Stimulated activated CD4-positive, alpha-beta T cell treated with anti-CD3 and anti-CD28 coated beads, Interleukin-15, amount 100 ng/mL, for 1 hour (primary cell): ENCODE measurements at places on chromosomes 6 and 20.

DNA sequence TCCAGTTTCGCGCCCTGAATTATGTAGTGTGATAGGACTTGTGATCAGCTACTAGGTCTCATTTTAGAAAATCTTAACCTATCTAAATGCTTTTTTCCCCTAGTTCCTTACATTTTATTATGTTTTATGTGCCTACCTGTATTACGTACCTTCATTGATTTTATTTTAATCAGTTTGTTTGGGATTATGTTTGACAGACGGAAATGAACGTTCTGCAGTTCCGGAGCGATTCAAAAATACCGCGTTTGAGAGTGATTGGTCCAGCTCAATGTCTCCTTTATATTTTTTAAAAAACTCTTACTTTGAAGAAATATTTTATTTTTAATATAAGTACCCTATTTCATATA, 114.3 kb upstream of the BTN3A2 start:
- no peak for DNase-seq

DNA sequence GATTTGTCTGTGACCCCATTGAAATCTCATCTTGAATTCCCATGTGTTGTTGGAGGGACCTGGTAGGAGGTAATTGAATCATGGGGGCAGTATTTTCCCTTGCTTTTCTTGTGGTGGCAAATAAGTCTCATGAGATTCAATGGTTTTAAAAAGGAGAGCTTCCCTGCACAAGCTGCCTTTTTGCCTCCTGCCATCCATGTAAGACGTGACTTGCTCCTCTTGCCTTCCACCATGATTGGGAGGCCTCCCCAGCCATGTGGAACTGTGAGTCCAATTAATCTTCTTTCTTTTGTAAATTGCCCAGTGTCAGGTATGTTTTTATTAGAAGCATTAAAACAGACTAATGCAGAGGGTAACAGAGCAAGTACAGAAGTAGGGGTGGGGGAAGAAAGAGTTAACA, 1097.0 kb upstream of the ADGRB3 start:
- no peak for DNase-seq

- no peak for DNase-seq
Measured at GRCh38 chr6:15242937-15243614, 2.8 kb upstream of the JARID2 start.

GRCh38 chr6:84728602-84729001, 35.8 kb downstream of the TBX18 start:
- no peak for DNase-seq

DNA sequence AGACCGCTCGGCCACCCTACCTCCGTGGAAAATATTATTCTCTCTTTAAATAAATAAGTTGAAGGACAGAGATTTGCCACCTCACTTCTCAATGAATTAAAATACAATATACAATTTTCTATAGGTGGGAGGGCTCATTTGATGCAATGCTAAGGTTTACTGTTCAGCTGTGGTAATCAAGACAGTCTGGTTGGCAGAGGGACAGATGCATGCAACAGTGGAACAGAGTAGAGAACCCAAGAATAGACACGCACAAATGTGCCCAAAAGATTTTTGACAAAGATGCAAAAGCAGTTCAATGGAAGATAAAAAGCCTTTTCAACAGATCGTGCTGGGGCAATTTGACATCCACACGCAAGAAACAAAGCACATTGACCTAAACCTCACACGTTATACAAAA, 145.2 kb downstream of the CEBPB start:
- DNase-seq: no peak

- no peak for DNase-seq
Measured at GRCh38 chr6:63140114-63140513, 71.2 kb upstream of the FKBP1C start.

GRCh38 chr6:18368277-18369105, 18.7 kb upstream of the RNF144B start:
- DNase-seq: no peak

DNA sequence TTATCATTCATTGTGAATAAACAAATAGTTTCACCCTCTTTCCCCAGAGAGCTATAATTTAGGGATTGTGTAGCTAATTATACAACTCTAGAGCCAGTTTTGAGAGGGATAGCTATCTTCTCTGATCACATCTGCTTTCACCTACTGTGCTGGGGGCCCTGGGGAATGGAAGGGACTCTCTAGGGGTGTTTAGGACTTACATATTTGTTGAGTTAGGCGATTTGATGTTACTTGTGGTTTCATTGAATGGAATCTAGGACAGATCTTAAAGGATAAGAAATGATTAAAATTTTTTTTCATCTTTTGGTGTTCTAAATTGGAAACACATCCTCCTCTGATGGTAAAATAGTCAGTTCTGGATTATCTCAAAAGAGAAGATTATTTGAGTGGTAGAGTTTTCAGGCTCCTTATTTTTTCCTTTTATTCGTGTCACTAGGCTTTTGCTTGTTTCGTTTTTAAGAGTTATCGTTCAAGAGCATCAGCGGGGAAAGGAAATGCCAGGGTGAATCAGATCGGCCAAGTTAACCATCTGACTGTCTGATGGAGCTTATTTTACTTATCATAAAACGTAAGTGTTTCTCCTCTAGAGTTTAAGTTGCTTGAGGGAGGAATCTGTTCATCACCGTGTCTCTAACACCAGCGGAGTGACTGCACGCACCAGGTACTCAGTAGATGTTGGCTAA, 236.7 kb downstream of the FARS2 start:
- DNase-seq: no peak

DNA sequence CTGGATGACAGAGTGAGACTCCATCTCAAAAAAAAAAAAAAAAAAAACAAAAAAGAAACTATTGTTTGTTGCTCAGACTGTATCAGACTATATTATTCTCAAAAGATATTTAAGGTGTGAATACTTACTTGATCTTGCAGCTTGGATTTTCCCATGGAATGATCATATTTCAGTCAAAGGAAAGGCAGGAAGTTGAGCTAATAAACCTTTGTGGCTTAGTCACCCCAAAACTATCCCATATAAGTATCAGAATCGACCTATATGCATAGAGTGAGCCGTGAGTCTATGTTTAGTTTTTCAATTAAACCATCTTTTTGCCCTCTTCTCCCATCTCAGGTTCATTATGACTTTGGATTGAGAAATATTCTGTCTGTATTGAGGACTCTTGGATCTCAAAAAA, 152.6 kb downstream of the DNAH8 start:
- DNase-seq: no peak

DNA sequence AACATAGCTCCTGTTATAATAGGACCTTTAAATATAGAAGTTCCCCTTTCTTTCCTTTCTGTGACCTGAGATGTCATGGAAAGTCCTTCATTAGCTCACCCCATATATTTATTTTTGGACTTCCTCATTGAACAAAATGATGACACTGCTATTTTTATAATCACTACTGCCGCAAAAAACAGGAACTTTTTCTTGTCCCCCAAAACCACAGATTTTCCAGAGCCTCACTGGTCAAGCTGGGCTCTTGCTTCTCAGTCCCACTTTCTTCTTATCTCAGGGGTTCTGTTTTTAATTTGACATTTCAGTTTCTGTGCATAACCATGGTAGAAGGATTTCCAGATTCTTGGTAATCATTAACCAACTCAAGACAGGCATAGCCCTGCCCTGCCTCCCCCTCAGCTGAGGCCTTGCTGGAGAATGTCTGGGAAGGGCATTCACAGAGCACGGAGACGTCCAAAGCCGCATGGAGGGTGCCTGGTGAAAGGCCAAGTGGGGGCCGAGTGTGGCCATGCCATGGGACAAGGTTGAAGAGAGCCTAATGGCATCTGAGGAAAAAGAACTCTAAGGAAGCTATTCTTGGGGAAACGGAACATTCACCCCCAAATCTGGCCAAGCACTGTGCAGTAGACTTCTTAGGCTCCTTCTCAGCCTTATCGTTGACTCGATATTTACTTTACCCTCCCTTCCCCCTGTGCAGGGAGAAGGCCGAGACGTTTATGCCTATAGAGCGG, 73.7 kb downstream of the EDN1 start:
- no peak for DNase-seq

DNA sequence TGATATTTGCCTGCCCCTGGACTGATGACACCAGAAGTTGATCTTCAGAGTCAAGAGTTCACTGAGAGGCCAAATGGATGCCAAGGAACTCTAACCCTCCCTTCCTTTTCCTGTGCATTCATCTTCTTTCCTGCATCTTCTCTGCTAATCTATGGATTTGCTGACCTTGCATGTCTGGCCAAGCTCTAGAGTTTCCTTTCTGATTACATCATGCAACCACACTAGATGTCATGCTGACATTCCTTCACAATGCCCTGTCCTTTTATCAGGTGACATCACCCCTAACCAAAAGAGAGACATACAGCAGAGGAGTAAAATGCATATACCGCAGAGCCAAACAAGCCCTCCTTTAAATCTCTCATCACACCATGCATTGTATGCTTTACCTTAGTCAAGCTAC, 487.6 kb downstream of the TFAP2A start:
- DNase-seq: no peak

DNA sequence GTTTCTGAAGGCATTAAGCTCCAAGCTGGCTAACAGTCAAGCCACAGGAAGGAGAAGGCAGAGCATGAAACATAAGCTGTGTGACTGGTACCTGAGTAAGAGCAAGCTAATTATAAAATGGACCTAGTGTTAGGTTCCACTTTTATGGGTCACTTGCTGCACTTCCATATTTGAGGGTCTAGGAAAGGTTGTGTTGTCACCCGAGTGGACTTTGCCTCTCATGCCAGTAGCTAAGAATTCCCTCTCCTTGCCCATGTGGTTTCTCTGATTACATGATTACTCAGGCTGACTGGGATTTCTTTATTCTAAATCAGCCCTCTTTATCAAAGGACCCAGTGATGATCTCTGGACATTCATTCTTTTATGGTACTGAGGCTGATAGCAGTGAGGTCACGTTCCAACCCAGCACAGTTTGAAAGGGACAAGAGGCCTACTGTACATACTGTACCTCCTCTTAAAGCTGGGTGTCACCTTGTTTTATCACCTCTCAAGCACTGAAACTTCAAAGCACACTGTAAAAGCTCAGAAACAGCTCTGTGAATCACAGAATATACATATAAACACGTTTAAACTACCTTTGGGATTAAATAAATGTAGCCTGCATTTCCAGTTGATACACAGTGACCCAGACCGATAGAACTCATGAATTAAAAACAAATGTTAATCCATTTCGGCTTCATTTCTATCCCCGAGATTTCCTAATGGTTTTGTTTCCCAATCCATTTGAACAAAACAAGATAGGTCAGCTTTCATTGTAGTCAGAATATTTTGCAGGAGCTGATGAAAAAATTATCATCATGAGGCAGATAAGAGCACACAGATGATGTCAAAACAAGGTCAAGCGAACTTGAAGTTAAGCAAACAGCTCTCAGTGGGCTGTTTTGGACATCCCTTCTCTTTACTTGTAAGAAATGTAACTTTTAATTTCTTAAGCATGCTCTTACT, 96.5 kb downstream of the ALDH8A1 start:
- no peak for DNase-seq

DNA sequence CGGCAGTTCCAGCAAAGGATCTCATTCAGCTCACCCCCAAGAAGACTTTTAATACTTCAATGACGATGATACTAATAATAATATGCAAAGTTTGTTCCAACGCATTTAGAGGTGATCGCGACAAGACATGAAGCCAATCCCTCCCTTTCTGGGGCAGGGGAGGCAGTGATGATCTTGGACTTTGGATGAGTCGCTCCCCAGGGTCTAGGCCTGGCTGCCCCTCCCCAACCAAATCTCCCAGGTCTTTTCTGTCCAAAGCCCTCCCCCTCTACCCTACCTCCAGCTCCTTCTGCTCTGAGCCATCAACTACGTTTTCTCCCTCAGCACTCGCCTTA, 33.9 kb downstream of the HLA-A start:
- no peak for DNase-seq

GRCh38 chr20:53133125-53133524, 161.0 kb downstream of the TSHZ2 start:
- DNase-seq: no peak

- DNase-seq: no peak
Measured at GRCh38 chr6:63928613-63929012, 293.0 kb downstream of the PHF3 start.
